SW 1271 (cell line): ENCODE measurements at places on chromosomes 4 and X.

- no peak for DNase-seq
Measured at GRCh38 chr4:3792813-3793212, 26.6 kb downstream of the ADRA2C start.

DNA sequence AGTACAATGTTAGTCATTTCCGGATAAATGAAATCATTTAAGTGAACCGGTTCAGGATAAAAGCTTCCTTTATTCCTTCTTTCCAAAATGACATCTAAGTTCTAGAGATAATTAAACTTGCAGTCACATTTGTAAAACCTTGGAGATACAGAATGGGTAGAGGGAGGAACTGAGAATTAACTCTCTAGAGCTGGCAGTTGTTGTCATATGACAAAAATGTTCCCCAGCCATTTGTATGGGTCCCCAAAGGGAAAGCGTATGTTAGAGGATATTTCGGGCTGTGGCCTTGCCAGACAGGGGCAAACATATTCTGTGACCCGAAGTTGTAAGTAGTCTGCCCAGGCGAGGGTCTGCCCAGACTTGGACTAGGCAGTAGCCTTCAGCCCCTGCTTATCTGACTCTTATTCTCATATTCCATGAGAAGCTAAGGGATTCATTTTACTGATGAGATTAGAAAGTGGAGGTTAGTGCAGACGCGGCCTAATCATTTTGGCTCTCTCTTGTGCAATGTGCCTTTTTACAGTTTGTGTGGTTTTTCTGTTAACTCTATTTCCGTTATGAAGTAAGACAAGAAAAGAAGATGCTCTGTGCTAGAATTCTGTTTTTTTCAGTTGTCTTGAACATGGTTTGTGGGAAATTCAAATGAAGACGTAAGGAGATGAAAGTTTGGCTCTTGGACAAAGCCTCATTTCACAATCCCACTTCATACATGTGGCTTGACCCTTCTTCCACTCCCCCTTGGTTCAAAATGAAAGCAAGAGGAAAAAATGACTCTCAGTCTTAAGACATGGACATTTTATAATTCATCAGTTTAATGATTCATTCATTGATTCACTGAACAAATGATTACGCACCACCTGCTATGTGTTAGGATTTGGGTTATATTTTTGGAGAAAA lies 2394.2 kb upstream of the AGA start:
- DNase-seq: no peak

GRCh38 chr4:116796022-116796421 lies 289.4 kb downstream of the TRAM1L1 start:
- no peak for DNase-seq

DNA sequence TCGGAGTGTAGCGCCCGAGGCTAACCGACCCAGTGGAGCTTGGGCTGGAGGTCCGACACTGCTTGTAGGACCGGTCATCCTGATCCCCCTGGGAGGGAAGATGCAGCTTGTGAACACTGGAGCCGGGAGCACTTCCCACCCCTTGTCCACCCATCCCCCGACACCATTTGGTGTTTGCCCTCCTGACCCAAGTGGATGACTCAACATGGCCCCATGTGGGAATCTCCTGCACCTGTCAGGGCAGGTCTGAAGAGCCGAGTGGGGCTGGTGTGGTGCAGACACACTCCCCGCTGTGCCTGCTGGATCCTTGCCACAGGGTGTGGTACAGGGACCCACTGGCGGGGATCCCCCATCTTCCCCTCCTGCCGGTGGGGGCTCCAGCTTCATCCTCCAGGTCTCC lies 90.0 kb upstream of the AFAP1 start:
- no peak for DNase-seq

- DNase-seq: no peak
Measured at GRCh38 chr4:53659112-53659511, 67.8 kb upstream of the LNX1 start.

- DNase-seq: peak; percentile 78
Measured at GRCh38 chrX:71095981-71096759, 519 bp downstream of the FOXO4 start.

GRCh38 chrX:134338527-134338926 lies 101.5 kb downstream of the CCDC160 start:
- no peak for DNase-seq

- DNase-seq: no peak
Measured at GRCh38 chr4:66123831-66124413, 453.6 kb upstream of the EPHA5 start.

- DNase-seq: no peak
Measured at GRCh38 chr4:84892950-84893349, 73.5 kb downstream of the WDFY3 start.

DNA sequence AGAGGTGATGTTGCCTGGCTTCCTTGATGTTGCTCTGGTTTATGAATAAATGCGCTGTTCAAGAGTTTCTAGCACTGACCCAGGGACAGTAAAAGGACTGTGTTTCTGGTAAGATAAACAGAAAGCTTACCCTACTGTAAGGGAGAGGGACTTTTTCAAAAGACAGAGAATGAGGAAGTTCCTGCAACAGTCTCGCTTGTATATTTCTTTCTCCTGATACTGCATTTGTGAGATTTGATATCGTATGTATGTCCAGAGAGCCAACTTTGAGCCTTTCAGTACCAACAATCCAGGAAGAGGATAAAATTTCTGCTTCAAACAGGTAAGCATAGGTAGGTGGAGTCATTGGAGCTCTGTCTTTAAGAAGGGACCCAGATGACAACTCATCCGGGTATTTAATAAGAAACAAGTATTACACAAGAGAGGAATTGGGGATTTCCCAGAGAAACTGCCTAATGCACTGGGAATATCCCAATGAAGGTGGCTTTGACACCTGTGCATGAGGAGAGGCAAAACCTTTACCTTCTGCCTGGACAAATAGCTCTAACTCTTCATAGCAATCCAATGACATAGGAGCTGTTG lies 773 bp downstream of the DAPP1 start:
- no peak for DNase-seq
